ENCODE measurements at places on chromosomes 3 and 15.

GRCh38 chr3:53690521-53690920, 155.7 kb downstream of the CHDH start:
- DNase-seq = no peak

GRCh38 chr3:48652923-48653715, 9.6 kb downstream of the CELSR3 start:
- no peak for DNase-seq

DNA sequence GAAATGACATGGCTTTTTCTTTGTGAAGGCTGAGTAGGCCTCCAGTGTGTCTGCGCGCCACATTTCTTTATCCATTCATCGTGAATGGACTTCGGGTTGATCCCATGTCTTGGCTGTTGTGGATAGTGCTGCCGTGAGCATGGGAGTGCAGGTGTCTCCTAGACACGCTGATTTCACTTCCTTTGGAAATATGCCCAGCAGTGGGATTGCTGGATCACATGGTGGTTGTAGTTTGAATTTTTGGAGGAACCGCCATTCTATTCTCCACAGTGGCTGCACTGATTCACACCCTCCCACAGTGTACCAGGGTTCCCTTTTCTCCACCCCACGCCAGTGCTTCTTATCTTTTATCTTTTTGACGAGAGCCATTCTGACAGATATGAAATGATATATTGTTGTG, 171.7 kb downstream of the NSMCE3 start:
- DNase-seq = no peak

DNA sequence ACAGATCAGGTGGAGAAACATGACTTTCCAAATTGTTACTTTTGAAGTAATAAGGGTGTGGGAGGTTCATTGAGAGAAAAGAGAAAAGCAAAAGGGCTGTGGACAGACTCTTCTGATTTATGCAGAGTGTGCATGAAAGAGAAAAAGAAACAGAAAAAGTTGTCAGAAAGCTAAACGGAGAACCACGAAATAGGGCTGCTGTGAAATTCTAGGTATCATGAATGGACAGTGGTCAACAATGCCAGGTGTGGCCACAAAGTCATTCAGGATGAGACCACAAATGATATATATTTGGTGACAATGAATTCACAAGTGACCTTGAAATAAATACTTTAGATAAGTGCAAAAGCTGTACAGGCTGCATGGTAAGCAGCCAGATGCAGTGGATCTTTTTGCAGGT, 170.1 kb downstream of the IL5RA start:
- no peak for DNase-seq

GRCh38 chr15:29573197-29573838, 248.9 kb downstream of the TJP1 start:
- no peak for DNase-seq

DNA sequence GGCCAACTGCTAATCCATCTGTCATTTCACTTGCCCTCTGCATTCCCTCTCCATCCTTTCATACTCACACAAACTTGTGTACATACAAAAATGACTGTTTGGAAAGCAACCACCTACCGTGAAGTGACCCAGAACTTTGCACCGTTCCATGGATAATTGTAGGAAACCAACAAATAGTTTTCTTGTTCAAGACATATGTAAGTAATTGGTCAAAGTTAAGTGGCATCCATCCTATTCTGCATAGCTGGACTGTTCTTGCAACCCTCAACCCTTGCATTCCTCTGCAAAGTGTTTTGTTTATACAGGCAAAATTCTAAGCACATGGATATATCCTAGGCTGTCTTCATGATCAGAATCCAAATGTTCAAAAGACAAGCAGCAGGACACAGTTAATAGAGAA, 592.5 kb downstream of the MECOM start:
- DNase-seq = no peak

GRCh38 chr3:40911928-40912327, 287.4 kb upstream of the CTNNB1 start:
- DNase-seq = no peak

DNA sequence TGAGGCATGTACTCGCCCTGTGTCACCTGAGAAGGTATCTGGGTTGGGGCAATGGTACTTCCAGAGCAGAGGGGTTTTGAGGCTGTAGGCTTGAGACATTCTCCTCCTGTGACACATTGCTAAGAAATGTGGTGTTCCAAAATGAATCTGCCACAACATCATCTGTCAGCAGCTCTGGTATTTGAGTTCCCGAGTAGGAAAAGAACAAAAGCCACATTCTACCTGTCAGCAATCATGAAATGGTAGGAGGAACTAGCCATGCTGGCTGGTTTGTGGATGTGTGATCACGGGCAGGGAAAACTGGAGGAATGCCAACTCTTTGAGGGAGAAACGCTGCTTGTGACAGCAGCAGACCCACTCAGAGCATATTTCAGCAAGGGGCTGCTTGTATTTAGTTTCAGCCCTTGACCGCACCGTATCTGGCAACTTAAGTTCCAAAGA, 579.4 kb upstream of the TBL1XR1 start:
- no peak for DNase-seq

- no peak for DNase-seq
Measured at GRCh38 chr3:119643528-119643927, 16.9 kb downstream of the POPDC2 start.

DNA sequence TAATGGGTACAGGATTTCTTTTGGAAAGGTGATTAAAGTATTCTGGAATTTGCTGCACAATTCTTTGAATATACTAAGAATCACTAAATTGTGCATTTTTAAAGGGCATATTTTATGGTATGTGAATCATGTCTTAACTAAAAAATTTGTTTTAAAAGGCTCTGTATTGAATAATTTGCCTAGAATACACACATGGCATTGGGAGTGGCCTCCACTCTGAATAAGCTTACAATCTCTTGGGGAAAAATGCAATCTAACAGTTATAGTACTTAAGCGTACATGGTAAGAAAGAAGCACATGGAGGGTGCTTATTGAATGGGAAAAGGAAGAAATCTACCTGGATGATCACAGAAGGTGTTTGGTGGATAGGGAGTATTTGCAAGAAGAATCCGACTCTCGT, 385.1 kb downstream of the LPP start:
- DNase-seq = no peak

- no peak for DNase-seq
Measured at GRCh38 chr3:46905661-46906451, 28.3 kb downstream of the PTH1R start.

- DNase-seq = no peak
Measured at GRCh38 chr3:12629560-12629959, 34.4 kb downstream of the RAF1 start.

- DNase-seq = no peak
Measured at GRCh38 chr3:38281895-38282686, at the start of gene SLC22A14. Gene SLC22A14, plus strand, starts transcription at chr3:38282294. Its CDS starts 23,733 bp downstream, at chr3:38306027.

- DNase-seq = no peak
Measured at GRCh38 chr3:141012571-141012970, 38.6 kb upstream of the SPSB4 start.

- no peak for DNase-seq
Measured at GRCh38 chr3:79047581-79047980, 720.2 kb downstream of the ROBO1 start.

DNA sequence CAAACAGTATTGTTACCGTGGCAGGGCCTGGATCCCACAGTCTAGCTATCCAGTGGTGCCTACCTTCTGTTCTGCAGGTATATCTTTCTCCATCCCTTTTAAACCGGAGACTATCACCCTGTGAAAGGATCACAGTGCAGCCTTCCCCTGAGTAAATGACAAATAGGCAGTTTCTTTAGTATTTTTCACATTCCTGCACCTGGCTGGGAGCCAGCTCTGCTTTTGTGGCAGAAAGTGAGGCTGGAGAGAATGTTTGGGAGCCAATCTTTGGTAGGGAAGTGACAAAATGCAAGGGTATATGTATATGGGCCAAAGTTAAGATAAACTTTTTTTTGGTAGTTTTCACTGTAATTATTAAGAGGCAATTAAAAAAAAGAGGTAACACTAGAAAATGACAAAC, 54.8 kb downstream of the ARHGEF26 start:
- no peak for DNase-seq

DNA sequence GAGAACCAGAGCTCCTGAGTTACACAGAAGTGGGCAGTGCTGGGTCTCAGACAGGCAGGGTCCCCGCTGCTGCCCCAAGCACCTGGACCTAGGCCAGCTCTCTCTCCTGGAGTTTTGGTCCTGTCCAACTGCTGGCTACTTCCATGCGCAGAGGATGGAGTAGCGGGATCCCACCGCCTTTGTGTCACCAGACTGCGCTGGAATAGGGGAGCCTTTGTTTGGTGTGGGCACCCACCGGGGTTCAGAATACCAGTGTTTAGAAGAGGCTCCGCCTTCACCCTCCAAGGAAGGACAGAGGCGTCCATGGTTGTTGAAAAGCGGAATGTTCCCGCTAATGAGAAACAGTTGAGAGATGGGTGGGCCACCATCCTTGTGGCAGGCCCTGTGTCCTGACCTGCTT, 154.4 kb downstream of the DNAJB8 start:
- DNase-seq = no peak

GRCh38 chr3:139132976-139133375, 88.3 kb upstream of the PRR23C start:
- no peak for DNase-seq

GRCh38 chr3:184448321-184449160, 68.7 kb downstream of the CHRD start:
- DNase-seq = no peak

GRCh38 chr3:46239301-46239938, 2.8 kb upstream of the CCR3 start:
- DNase-seq = no peak

DNA sequence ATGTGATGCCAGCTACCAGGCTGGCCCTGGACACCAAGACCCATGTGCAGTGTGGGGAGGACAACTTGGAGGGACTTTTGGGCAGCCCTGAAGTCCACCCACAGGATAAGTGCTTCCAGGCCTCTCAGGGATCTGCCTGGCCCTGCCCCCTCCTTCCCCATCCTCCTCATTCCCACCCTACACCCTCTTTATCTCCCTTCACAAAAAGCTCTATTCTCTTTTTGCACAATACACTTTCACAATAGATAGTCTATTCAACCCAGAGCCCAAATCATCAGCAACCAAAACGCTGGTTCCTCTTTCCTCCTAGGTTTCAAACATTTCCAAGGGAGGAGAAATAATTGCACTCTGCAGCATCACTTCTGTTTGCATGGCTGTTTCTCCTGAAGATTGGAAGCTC, 7.8 kb upstream of the ZNF710 start:
- DNase-seq = no peak

GRCh38 chr3:46883054-46883829, 5.7 kb downstream of the PTH1R start:
- no peak for DNase-seq

- DNase-seq = no peak
Measured at GRCh38 chr15:67685008-67685599, 140.2 kb upstream of the SKOR1 start.

- DNase-seq = no peak
Measured at GRCh38 chr3:157111518-157111917, 48.4 kb downstream of the CCNL1 start.

DNA sequence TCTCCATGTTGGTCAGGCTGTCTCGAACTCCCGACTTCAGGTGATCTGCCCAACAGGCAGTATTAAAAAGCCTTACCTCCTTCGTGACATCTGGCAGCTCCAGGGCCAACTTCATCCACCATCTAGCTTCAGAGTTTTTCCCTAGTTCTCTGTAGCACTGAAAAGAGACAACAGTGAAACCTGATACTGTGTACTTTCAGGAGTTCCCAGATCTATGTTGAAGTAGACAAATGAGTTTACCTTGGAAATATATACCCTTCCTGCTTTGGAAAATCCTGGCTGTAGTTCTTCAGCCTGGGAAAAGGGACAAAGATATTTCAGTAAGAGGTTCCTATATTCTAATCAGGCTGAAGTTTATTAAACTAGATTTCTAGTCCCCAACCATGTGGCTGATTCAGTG, 18.0 kb downstream of the RMDN3 start:
- no peak for DNase-seq

DNA sequence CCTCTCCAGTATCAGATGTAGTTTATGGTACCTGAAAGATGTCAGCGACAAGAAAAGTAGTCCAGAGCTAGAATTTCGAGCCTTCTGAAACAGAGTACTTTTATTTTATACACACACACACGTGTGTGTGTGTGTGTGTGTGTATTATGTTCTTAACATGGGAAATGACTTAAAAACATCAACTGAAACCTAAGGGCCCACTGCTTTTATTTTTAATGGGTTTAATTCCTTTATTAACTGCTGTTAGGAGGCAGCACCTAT, 1.9 kb downstream of the TCF12 start:
- no peak for DNase-seq

DNA sequence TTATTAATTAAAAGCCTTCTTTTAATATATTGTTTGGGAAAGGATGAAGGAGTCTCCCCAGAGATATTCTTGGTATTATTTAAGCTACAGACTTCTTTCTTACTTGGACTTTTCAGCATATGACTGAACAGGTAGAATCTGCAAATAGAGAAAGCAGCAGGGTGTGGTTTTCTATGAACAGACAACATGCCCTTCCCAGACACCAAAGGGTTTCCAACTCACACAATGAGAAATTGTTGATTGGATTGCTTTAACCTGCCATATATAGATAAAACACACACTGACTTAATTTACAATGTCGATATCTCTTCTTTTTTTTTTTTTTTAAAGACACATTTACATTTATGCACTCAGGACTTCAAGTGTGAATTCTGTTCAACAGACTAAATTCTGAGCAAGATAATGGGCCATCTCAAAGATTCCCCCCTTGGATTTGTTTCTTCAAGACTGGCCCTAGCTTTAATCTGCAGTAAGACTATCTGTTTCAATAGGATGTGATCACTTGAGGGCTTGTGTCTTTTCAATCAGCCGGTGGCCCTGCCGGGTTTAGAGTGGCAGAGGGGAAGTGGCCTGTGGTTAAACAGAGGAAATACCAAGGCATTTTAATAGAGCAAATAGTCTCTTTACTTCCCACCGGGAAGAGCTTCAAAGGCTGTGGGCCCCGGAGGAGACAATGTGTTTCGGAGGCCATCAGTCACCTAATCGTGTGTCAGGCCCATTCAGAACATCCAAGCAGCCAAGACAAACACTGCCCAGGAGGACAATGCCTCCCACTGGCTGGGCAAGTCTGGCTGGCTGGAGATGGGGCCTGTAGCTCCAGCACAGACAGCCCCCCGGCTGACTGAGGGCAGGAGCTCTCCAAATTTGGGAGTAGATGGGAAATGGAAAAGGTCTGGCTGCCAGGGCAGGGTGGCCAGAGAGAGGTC, 6.1 kb downstream of the IL17RD start:
- DNase-seq = no peak

GRCh38 chr3:150623945-150624344, 20.8 kb downstream of the SELENOT start:
- no peak for DNase-seq

DNA sequence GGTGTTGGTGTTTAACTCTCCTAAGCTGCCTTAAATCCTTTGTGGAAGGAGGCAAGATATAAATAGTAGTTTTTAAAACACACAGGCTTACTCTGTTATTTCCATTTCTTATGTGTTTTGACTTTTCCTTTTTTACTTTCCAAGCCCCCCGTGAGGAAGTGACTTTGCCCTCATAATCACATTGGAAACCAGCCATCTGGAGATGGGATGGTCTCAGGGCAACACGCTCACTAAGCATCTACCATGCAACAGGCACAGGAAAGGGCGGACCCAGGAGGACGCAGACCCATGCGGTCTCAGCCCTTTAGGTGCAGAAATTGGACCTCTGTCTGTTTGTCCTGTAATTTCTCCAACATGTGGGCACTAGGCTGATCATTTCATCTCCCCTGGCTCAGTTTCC, 115.7 kb downstream of the PDZRN3 start:
- DNase-seq = no peak

GRCh38 chr3:18223571-18223970, 201.6 kb downstream of the SATB1 start:
- no peak for DNase-seq

GRCh38 chr15:80012060-80012726, 41.2 kb upstream of the BCL2A1 start:
- no peak for DNase-seq

GRCh38 chr15:24858737-24859601, 95.8 kb upstream of the SNRPN start:
- DNase-seq = no peak

Data from activated naive CD4-positive, alpha-beta T cell (primary cell).